Vagina (tissue), 2 donors: ENCODE measurements at places on chromosomes 2 and 18. TPM values are rescaled to one million over a fixed set of nuclear protein-coding genes. Genes with fewer than 3 reads are reported as not detected.
A peak's percentile ranks its signal among the peaks of the same experiment; 100 is the strongest.

DNA sequence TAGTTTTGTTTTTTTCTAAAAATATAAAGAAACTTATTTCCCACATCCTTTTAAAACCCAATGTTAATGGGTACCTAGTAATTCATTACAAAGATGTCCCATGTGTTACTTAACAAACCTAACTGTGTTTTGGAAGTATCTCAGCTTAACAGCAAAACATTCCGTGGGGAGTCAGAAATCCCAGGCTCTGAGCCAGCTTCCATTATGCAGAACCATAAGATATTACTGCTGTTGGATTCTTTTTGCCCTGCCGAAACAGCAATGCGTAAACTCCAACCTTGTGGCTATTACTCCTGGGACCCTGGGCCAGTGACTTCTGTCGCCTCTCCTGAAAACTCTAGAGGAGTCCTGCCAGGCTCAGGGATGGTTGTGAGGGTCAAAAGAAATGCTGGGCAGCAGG is 174.1 kb downstream of the UXS1 start:
- H3K4me3 ChIP-seq, result no peak overlapping the region
- no peak for DNase-seq
- H3K27me3 ChIP-seq, result no peaks in the 10 kb centered on the region
- H3K27ac ChIP-seq, result no peak overlapping the region
- peaks cover 21% of the 10 kb centered on the region for H3K4me1 ChIP-seq

GRCh38 chr2:17620841-17621240 is 80.3 kb downstream of the VSNL1 start:
- no peak for DNase-seq
- no peaks in the 10 kb centered on the region for H3K27me3 ChIP-seq
- H3K36me3 ChIP-seq, result no peaks in the 10 kb centered on the region
- no peak overlapping the region for H3K4me3 ChIP-seq
- H3K4me1 ChIP-seq, result peaks cover 13% of the 10 kb centered on the region

- no peak overlapping the region for H3K4me3 ChIP-seq
- H3K27ac ChIP-seq, result no peak overlapping the region
- no peak for DNase-seq
- no peaks in the 10 kb centered on the region for H3K36me3 ChIP-seq
- no peaks in the 10 kb centered on the region for H3K27me3 ChIP-seq
Observed at GRCh38 chr2:122157158-122157557, 401.7 kb downstream of the TSN start.

DNA sequence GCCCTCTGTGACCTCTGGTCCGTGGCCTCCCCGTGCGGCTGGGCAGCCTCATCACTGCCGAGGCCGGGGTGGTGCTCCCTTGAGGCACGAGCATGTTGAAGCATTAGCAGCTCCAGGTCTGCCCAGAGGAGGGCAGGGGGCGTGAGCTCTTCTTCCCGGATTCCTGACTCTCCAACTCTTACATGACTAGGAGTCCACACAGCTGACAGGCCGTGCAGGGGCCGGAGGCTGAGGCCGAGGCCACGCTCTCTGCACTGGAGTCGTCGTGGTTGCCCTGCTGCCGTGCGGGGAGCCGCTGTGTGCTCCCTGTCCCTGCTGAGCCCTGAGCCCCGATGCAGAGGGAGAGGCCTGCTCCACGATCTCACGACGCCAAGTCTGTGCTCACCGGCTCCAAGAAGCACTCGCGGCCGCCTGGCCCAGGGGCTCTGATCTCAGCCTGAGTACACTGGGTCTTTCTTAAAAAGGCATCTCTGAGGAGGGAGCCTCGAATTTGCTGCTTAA is 19.4 kb upstream of the KCNG2 start:
- no peak overlapping the region for H3K27ac ChIP-seq
- H3K4me1 ChIP-seq, result no peaks in the 10 kb centered on the region
- no peak for DNase-seq
- no peaks in the 10 kb centered on the region for H3K27me3 ChIP-seq
- no peaks in the 10 kb centered on the region for H3K36me3 ChIP-seq

DNA sequence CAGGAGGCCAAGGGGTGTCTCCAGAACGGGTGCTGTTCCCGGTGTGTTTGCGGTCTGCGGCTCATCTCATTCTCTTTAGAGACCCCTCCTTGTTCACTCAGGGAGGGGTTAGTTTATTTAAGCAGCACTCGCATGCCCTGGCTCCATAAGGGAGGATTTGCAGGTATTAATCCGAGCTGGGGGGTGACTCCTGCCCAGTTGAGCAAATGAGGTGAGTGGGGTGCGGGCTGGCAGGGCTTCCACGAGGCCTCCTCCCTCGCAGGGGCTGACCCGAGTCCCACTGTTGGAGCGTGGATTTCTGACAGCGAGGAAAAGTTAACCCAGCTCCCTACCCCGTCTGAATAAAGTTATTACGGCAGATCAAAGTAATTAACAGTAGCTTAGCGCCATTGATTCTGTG is 371.8 kb upstream of the SALL3 start:
- H3K4me1 ChIP-seq, result no peaks in the 10 kb centered on the region
- no peaks in the 10 kb centered on the region for H3K36me3 ChIP-seq
- H3K4me3 ChIP-seq, result no peak overlapping the region

GRCh38 chr2:54008439-54008838 is 37.6 kb upstream of the PSME4 start:
- H3K36me3 ChIP-seq, result no peaks in the 10 kb centered on the region
- no peak overlapping the region for H3K27ac ChIP-seq
- H3K4me1 ChIP-seq, result no peaks in the 10 kb centered on the region
- no peak for DNase-seq
- no peaks in the 10 kb centered on the region for H3K27me3 ChIP-seq

- H3K36me3 ChIP-seq, result no peaks in the 10 kb centered on the region
- H3K27me3 ChIP-seq, result no peaks in the 10 kb centered on the region
- no peaks in the 10 kb centered on the region for H3K4me1 ChIP-seq
- H3K4me3 ChIP-seq, result no peak overlapping the region
- H3K27ac ChIP-seq, result no peak overlapping the region
Observed at GRCh38 chr18:62865498-62865897, 150.2 kb downstream of the PHLPP1 start.

GRCh38 chr18:25456334-25457010 is 104.5 kb upstream of the ZNF521 start:
- H3K36me3 ChIP-seq, result no peaks in the 10 kb centered on the region
- no peak overlapping the region for H3K4me3 ChIP-seq
- H3K27me3 ChIP-seq, result no peaks in the 10 kb centered on the region
- H3K27ac ChIP-seq, result no peak overlapping the region
- no peaks in the 10 kb centered on the region for H3K4me1 ChIP-seq
- DNase-seq, result no peak

GRCh38 chr18:47346016-47346415 is 94.6 kb upstream of the SKOR2 start:
- no peaks in the 10 kb centered on the region for H3K36me3 ChIP-seq
- no peak overlapping the region for H3K4me3 ChIP-seq
- no peak for DNase-seq
- no peak overlapping the region for H3K27ac ChIP-seq
- H3K4me1 ChIP-seq, result no peaks in the 10 kb centered on the region

DNA sequence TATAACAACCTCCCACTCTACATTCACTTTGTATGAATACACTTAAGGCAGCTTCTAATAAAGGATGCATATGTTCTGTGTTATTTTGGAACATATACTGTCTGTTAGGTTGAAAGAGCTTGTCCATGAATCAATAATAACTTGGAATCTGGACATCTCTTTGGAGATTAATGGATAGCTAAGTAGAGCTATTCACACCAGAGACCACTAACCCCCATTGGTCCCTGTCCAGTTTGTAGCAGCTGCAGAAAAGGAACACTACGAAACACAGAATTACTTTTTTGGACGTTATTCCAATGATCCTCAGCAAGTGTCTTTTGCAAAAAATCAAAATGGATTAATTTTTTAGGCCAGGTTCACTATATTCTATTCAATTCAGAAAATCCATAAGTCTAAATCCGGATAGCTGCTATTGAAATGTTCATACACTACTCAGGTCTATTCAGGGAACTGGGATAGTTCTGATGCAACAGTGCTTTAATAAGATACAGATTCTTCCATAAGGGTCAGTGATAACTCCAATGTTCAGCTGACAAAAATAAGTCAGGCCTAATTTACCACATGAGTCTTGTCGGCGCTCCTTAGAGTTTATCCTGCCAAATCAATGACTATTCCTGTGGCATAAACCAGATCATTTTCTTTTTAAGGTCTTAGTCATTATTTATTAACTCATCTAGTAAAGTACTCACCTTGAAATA is 44.2 kb downstream of the NRXN1 start:
- no peak for DNase-seq
- H3K4me3 ChIP-seq, result no peak overlapping the region
- H3K4me1 ChIP-seq, result no peaks in the 10 kb centered on the region
- H3K27ac ChIP-seq, result no peak overlapping the region
- H3K36me3 ChIP-seq, result no peaks in the 10 kb centered on the region

GRCh38 chr2:230050136-230050535 is 18.6 kb downstream of the SLC16A14 start:
- H3K4me3 ChIP-seq, result no peak overlapping the region
- H3K36me3 ChIP-seq, result no peaks in the 10 kb centered on the region
- no peaks in the 10 kb centered on the region for H3K27me3 ChIP-seq

GRCh38 chr2:145268931-145269330 is 749.0 kb upstream of the ZEB2 start:
- H3K4me3 ChIP-seq, result no peak overlapping the region
- H3K36me3 ChIP-seq, result no peaks in the 10 kb centered on the region
- no peak for DNase-seq
- no peak overlapping the region for H3K27ac ChIP-seq
- no peaks in the 10 kb centered on the region for H3K4me1 ChIP-seq

- H3K36me3 ChIP-seq, result no peaks in the 10 kb centered on the region
- H3K4me1 ChIP-seq, result peaks cover 26% of the 10 kb centered on the region
- DNase-seq, result no peak
- no peaks in the 10 kb centered on the region for H3K27me3 ChIP-seq
- H3K27ac ChIP-seq, result peak within 1 kb of the TSS; percentile 97
Observed at GRCh38 chr2:24360050-24360962, at the start of gene ITSN2. Gene ITSN2 (minus strand): TSS chr2:24360536. CDS start chr2:24328082, 32,454 bp downstream.

GRCh38 chr2:47134386-47135090 is 20.6 kb downstream of the STPG4 start:
- DNase-seq, result no peak

DNA sequence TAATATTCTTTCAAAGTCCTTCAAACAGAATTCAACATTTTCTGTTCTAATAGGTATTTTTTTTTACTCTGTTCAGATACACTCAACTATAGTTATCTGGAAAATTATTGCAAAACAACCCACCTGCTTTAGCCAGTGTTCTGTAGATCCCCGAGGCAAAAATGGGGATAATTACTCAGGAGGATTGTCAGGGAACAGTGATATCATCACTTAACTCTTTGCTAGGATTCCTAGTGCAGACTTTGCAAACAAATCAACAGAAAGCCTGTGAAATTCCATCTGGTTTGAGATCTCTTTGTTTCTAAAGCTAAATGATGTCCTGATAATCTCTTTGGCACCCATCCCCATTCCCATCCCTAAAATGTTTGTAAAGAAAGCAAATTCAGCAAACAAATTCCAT is 413.6 kb upstream of the MEIS1 start:
- no peaks in the 10 kb centered on the region for H3K4me1 ChIP-seq
- no peak overlapping the region for H3K27ac ChIP-seq
- DNase-seq, result no peak
- H3K27me3 ChIP-seq, result no peaks in the 10 kb centered on the region
- H3K4me3 ChIP-seq, result no peak overlapping the region
- H3K36me3 ChIP-seq, result no peaks in the 10 kb centered on the region

DNA sequence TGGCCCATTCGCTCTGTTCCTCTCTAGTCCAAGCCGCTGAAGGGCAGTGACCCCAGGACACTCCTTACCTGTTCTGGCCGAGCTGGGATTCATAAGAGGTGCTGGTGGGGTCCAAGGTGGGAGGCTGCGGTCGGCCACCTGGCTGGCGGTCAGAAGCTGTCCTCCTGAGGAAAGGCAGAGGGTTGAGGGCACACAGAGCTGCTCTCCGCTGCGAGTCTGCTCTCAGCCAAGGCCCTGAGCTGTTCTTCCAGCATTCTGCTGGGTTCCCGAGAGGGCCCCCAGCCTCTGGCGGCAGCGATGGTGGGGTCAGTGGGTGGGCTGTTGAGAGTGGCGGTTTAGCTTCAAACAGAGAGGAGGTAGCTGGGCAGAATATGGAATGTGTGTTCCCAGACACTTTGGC is 3.8 kb downstream of the PCARE start:
- H3K27ac ChIP-seq, result no peak overlapping the region
- no peaks in the 10 kb centered on the region for H3K27me3 ChIP-seq
- peak; percentile 82 for DNase-seq
- peaks cover 26% of the 10 kb centered on the region for H3K4me1 ChIP-seq

- H3K4me1 ChIP-seq, result no peaks in the 10 kb centered on the region
- H3K36me3 ChIP-seq, result no peaks in the 10 kb centered on the region
- no peak for DNase-seq
- no peak overlapping the region for H3K4me3 ChIP-seq
- no peak overlapping the region for H3K27ac ChIP-seq
- H3K27me3 ChIP-seq, result no peaks in the 10 kb centered on the region
Observed at GRCh38 chr2:99845296-99845695, 297.1 kb downstream of the AFF3 start.

GRCh38 chr2:68465081-68465916 is 1.8 kb downstream of the FBXO48 start:
- H3K27ac ChIP-seq, result no peak overlapping the region
- H3K36me3 ChIP-seq, result no peaks in the 10 kb centered on the region
- no peak for DNase-seq
- no peak overlapping the region for H3K4me3 ChIP-seq
- H3K4me1 ChIP-seq, result peaks cover 31% of the 10 kb centered on the region
- no peaks in the 10 kb centered on the region for H3K27me3 ChIP-seq

GRCh38 chr2:136408795-136409194 is 290.8 kb upstream of the CXCR4 start:
- H3K27ac ChIP-seq, result no peak overlapping the region
- no peaks in the 10 kb centered on the region for H3K27me3 ChIP-seq
- no peak for DNase-seq
- H3K4me1 ChIP-seq, result no peaks in the 10 kb centered on the region
- no peak overlapping the region for H3K4me3 ChIP-seq

Gene GYPC
- total RNA-seq, result 84.2 TPM

Gene MDH1B
- total RNA-seq, result 0.49 TPM

Gene SCN9A
- 4.9 TPM for total RNA-seq

Gene CD8B2
- 0.74 TPM for total RNA-seq

Gene CABYR
- 0.74 TPM for total RNA-seq
